ENCODE measurements at places on chromosomes 12 and 14.

DNA sequence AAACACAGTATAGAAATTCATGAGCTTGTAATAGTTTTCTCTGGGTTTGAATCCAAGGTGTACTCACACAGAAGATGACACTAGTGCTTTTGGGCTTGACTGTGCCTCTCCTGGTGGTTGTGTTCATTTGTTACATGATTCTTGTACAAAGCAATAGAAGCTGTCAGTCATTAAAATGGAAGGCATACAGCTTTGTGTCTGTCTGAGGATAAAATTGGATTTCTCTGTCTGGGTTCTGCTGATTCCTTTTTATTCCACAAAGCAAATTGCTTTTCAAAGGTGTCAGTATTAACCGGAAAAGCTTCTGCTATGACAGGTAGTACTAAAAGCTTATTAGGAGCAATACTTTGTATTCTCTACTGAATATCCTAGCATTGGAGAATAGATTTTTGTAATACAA lies 361.2 kb downstream of the SLC6A15 start:
- H3K36me3 ChIP-seq, result no peaks in the 10 kb centered on the region
- H3K27me3 ChIP-seq, result no peaks in the 10 kb centered on the region
- no peak for DNase-seq
- no peak overlapping the region for H3K4me3 ChIP-seq
- no peak overlapping the region for H3K27ac ChIP-seq
- H3K4me1 ChIP-seq, result no peaks in the 10 kb centered on the region

GRCh38 chr12:31008241-31008761 lies 65.4 kb upstream of the DDX11 start:
- no peak overlapping the region for H3K27ac ChIP-seq
- peaks cover 11% of the 10 kb centered on the region for H3K27me3 ChIP-seq
- no peak for DNase-seq
- no peaks in the 10 kb centered on the region for H3K36me3 ChIP-seq
- no peak overlapping the region for H3K4me3 ChIP-seq

GRCh38 chr14:65041434-65041915 lies 54.8 kb downstream of the FNTB start:
- no peaks in the 10 kb centered on the region for H3K27me3 ChIP-seq
- no peak overlapping the region for H3K27ac ChIP-seq

- no peak overlapping the region for H3K27ac ChIP-seq
- no peaks in the 10 kb centered on the region for H3K36me3 ChIP-seq
- H3K4me3 ChIP-seq, result no peak overlapping the region
- no peak for DNase-seq
- no peaks in the 10 kb centered on the region for H3K27me3 ChIP-seq
- no peaks in the 10 kb centered on the region for H3K4me1 ChIP-seq
These were observed 10.1 kb downstream of the ZFYVE26 start for GRCh38 chr14:67806246-67806645.

GRCh38 chr12:112680993-112681392 lies 110.6 kb upstream of the RPH3A start:
- no peak overlapping the region for H3K4me3 ChIP-seq
- H3K27ac ChIP-seq, result no peak overlapping the region
- no peaks in the 10 kb centered on the region for H3K4me1 ChIP-seq
- no peak for DNase-seq

DNA sequence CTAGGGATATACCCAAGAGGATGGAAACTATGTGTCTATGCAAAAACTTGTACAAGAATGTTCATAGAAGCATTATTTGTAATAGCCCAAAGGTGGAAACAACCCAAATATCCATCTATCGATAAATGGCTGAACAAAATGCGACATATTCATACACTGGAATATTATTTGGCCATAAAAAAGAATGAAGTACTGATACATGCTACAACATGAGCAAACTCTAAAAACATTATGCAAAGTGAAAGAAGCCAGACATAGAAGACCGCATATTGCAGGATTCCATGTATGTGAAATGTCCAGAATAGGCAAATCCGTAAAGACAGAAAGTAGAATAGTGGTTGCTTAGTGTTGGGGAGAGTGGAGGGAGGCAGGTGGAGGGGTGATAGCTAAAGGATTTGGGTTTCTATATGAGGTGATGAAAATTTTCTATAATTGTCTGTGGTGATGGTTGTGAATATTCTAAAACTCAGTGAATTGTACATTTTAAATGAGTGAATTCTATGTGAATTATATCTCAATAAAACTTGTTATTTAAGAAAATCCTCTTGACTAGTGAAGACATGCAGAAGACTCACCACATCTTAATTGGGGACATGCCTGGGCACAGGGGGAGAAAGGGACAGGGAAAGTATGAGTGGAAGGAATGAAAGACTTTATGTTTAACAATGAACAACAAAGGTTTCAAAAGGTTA lies 29.8 kb upstream of the SELPLG start:
- no peaks in the 10 kb centered on the region for H3K27me3 ChIP-seq
- H3K4me1 ChIP-seq, result peaks cover 28% of the 10 kb centered on the region
- H3K27ac ChIP-seq, result peak overlapping the region; percentile 6
- DNase-seq, result no peak
- H3K4me3 ChIP-seq, result peak overlapping the region; percentile 7
- no peaks in the 10 kb centered on the region for H3K36me3 ChIP-seq

- H3K4me3 ChIP-seq, result no peak overlapping the region
- DNase-seq, result no peak
- H3K27me3 ChIP-seq, result no peaks in the 10 kb centered on the region
- no peaks in the 10 kb centered on the region for H3K4me1 ChIP-seq
These were observed 75.9 kb downstream of the LMNTD1 start for GRCh38 chr12:25477217-25477616.

DNA sequence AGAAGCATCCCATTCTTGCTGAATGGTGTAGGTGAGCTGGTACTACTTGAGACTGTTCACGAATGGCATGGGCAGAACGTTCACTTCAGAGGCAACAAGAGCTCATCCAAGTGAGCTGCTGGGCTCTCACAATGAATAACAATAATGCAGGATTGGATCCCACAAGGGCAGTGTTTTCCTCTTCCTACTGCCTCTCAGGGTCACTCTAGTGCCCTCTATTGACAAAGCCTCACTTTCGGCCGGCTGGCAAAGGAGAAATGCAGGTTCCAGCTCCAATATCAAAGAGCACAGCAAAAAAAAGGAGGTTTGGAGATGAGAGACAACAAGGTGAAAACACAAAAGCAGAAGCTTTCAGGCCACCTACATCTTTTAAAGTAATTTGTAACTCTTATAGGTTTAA lies 74.6 kb upstream of the MYF6 start:
- H3K4me3 ChIP-seq, result no peak overlapping the region
- no peak overlapping the region for H3K27ac ChIP-seq
- H3K36me3 ChIP-seq, result no peaks in the 10 kb centered on the region
- H3K4me1 ChIP-seq, result no peaks in the 10 kb centered on the region
- no peak for DNase-seq

- H3K27me3 ChIP-seq, result no peaks in the 10 kb centered on the region
- H3K4me1 ChIP-seq, result no peaks in the 10 kb centered on the region
- H3K4me3 ChIP-seq, result no peak overlapping the region
- DNase-seq, result no peak
- no peaks in the 10 kb centered on the region for H3K36me3 ChIP-seq
These were observed 454.0 kb upstream of the TBX3 start for GRCh38 chr12:115137812-115138521.

DNA sequence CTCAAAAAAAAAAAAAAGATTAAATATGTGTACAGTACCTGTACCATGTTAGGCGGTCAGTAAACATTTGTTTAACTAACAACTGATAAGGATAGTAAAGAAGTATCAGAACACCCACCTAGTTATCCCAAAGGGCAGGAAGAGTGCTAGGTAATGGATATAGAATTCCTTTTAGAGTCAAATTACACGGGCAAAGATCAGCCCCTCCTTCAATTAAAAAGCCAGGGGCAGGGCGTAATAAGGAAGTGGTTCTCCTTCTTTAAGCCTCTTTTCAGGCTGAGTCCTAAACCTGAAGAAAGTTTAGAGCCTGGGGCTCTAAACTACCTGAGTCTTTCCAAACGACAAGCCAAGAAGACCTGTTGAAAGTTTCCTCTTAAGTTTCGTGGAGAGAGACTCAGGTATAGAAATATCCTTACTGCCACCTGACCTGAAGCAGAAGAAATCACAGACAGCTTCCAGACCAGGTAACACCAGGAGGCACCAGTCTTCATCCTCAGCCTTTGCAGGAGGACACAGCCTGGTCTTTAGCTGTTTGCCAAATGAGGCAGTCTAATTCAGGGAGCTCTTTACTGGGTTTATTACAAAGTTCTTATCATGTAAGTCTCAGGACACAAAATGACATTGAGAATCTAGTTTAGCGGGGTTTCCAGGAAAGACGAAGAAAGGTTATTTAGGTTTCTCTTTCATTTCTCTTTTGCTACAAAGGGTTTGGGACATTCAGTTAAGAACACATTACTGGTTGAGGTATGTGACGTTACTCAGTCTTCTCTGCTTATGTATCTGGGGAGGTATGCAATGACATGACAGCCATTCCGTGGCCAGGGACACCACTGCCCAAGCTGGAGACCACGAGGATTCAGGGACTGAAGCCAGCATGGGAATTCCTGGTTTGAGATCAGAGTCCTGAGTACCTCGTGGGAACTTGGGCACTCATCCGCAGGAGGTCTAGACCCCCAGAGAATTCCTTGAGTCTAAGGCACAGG lies at the start of gene BCL2L14:
Gene BCL2L14, plus strand, starts transcription at position 266 of the 983 bp plus-strand sequence. CDS start 8,367 bp downstream, outside the sequence.
- H3K4me1 ChIP-seq, result peaks cover 30% of the 10 kb centered on the region
- H3K36me3 ChIP-seq, result no peaks in the 10 kb centered on the region
- no peaks in the 10 kb centered on the region for H3K27me3 ChIP-seq
- H3K27ac ChIP-seq, result peak within 1 kb of the TSS; percentile 84
- DNase-seq, result peak; percentile 25

DNA sequence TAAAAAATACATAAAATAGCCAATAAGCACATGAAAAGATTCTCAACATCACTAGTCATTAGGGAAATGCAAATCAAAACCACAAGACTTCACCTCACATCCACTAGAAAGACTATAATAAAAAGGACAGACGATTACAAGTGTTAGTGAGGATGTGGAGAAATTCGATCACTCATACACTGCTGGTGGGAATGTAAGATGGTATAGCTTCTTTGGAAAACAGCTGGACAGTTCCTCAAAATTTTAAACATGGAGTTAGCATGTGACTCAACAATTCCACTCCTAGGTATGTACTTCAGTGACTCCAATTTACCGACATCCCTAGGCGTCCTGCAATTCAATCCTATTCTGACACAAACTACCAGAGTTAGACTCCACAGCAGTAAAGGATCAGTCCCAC lies 13.7 kb downstream of the TRIM9 start:
- H3K27ac ChIP-seq, result no peak overlapping the region
- H3K36me3 ChIP-seq, result no peaks in the 10 kb centered on the region
- no peak overlapping the region for H3K4me3 ChIP-seq

GRCh38 chr12:54593725-54594124 lies 5.3 kb upstream of the PPP1R1A start:
- H3K27ac ChIP-seq, result no peak overlapping the region
- H3K27me3 ChIP-seq, result peaks cover 45% of the 10 kb centered on the region
- no peak overlapping the region for H3K4me3 ChIP-seq

DNA sequence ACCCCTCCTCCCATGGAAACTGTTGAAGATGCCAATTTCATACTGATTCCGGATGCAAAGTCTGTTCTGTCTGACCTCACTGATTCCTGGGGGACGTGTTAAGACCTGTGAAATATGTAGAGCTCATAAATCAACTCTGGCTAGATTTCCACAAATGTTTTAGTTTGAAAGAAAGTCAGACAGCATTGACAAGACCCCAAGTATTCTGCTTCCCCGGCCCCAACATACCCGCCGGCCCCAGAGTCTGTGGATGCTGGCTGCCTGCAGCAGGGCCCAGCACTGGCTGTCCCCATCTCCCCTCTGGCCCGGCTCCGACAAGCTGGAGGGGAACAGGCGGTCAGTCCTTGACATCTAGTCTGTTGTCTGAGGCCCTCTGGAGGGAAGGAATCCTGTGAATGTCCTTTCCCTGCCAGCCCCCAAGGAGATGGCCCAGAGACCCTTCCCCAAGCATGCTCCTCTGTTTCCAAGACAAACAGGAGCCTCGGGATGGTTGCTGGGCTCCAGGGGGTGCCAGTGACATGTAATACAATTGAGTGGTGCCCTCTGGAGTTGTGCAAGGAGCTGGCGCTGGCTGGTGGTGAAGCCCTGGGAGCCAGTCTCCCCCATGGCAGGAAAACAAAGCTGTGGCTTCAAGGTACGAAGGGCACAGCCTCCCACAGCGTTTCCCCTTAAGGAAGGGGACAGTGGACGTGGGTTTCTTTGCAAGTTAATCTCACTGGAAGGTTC lies 22.3 kb downstream of the FBLN5 start:
- no peaks in the 10 kb centered on the region for H3K4me1 ChIP-seq
- H3K36me3 ChIP-seq, result no peaks in the 10 kb centered on the region

DNA sequence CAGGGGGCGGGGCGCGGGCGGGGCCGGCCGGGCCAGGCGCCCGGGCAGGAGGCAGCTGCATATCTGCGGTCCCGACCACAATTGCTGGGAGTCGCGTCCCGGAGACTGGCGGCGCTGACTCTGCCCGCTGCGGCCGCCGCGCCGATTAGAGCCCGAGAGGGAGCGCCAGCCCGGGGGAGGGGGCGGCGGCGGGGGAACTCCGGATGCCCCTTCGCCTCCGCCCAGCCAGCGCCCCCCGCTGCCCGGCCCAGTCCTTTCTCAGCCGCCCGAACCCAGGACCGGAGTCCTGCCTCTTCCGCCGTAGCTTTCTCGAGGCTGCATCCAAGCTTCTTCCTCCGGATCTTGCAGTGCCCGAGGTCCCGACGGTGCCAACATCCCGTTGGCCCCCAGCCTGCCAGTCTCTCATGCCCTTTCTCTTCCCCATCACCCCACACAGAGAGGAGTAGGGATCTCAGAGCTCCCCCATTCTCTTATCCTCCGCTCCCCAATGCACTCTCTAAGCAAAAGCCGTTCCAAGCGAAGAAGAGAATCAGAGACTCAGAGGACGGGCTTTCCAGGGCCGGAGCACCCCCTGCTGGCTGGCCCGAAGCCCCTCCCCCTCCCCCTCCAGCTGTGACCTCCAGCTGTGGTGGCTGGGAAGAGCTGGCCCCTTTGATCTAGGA lies 8.8 kb upstream of the SP7 start:
- H3K36me3 ChIP-seq, result no peaks in the 10 kb centered on the region
- DNase-seq, result peak; percentile 64
- H3K27ac ChIP-seq, result peak overlapping the region; percentile 25
- H3K27me3 ChIP-seq, result no peaks in the 10 kb centered on the region
- peaks cover 24% of the 10 kb centered on the region for H3K4me1 ChIP-seq

- peaks cover 19% of the 10 kb centered on the region for H3K36me3 ChIP-seq
- peaks cover 72% of the 10 kb centered on the region for H3K4me1 ChIP-seq
- DNase-seq, result peak; percentile 55
These were observed 94.9 kb downstream of the DUSP16 start for GRCh38 chr12:12467688-12468261.

- H3K27ac ChIP-seq, result no peak overlapping the region
- DNase-seq, result no peak
- peaks cover 18% of the 10 kb centered on the region for H3K36me3 ChIP-seq
- H3K4me3 ChIP-seq, result no peak overlapping the region
These were observed 87.0 kb downstream of the DNAI7 start for GRCh38 chr12:25107920-25108319.

- peaks cover 4% of the 10 kb centered on the region for H3K36me3 ChIP-seq
- no peak for DNase-seq
- peaks cover 17% of the 10 kb centered on the region for H3K4me1 ChIP-seq
- H3K27me3 ChIP-seq, result peaks cover 69% of the 10 kb centered on the region
- H3K4me3 ChIP-seq, result peak overlapping the region; percentile 29
- no peak overlapping the region for H3K27ac ChIP-seq
These were observed 2.4 kb upstream of the NKX2-1 start for GRCh38 chr14:36522347-36522971.

GRCh38 chr12:91215940-91216454 lies 33.4 kb upstream of the DCN start:
- no peak for DNase-seq
- H3K4me1 ChIP-seq, result no peaks in the 10 kb centered on the region
- no peaks in the 10 kb centered on the region for H3K27me3 ChIP-seq

GRCh38 chr12:49028666-49029275 lies 10.2 kb upstream of the PRKAG1 start:
- no peak overlapping the region for H3K4me3 ChIP-seq
- H3K27me3 ChIP-seq, result no peaks in the 10 kb centered on the region
- no peaks in the 10 kb centered on the region for H3K4me1 ChIP-seq
- DNase-seq, result no peak
- H3K27ac ChIP-seq, result no peak overlapping the region
